ENCODE measurements at places on chromosomes 2 and 18.

DNA sequence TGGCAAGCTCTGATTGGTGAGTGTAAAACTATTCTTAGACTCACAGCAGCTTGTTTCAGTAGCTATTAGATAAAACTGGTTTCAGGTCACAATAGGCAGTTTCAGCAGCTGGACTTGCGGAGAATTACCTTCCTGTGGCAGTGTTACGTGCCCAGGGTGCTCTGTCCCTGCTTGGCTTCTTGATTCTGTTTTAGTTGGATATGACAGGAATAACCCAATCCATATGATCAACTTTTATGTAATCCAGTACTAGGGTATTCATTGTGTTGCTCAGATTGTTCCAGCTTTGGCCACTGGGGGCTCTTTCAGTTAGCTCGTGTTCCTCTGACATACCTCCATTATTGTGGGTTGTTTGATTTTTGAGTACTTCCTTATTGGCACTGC lies 43.1 kb downstream of the INPP4A start:
- DNase-seq, result peak; percentile 63

DNA sequence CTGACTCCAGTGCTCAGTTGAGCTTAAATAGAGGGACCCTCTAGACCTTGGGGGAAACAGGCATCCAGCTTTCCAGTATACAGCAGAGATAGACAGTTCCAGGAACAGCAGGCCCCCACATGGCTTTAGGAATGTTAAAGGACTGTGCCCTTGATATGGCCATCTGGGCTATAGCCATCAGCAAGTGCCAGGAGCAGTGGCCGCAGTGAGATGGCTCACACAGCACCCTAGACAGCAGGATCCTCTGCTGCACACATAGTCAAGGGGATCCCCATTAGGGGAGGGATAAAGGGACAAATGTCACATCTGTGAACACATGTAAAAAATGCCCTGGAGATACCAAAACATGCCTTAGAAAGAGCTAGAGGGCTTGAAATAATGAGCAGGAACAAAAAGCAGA lies 213.4 kb downstream of the PTH2R start:
- no peak for DNase-seq

DNA sequence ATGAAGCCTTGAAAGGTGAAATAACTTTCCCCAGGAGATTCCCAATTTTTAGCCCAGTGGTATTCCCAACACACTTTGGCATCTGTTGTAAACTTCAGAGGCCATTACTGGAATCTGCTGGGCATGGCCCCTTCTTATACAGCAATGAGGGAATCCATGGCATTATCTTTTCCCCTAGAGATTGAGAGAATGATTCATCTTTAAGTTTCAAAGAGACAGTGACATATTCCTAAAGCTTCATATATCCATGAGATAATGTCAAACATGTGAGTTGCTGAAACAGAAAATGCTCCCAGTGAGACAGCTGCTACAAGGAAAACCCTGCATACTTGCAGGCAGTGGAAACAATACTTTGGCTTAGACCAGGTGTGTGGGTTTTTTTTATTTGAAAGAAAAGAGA lies 51.1 kb upstream of the DLX2 start:
- no peak for DNase-seq

DNA sequence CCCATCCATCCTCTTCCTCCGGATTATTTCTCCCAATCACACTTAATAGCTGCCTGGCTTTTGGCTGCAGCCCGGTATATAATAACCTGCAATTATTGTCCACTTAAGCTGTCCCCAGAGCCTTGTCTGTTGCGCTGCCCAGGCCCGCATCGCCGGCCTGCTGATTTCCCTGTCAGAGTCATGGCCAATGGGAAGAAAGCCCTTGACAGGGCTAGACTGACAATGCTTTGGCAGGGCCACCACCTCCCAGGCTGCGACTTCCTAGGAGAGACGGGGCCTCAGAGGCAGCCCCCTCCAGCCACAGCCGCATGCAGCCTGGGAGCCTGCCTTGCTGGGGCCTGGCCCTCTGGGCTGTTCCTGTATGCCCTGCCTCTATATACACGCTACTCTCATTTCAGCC lies 10.0 kb upstream of the CELF4 start:
- no peak for DNase-seq

DNA sequence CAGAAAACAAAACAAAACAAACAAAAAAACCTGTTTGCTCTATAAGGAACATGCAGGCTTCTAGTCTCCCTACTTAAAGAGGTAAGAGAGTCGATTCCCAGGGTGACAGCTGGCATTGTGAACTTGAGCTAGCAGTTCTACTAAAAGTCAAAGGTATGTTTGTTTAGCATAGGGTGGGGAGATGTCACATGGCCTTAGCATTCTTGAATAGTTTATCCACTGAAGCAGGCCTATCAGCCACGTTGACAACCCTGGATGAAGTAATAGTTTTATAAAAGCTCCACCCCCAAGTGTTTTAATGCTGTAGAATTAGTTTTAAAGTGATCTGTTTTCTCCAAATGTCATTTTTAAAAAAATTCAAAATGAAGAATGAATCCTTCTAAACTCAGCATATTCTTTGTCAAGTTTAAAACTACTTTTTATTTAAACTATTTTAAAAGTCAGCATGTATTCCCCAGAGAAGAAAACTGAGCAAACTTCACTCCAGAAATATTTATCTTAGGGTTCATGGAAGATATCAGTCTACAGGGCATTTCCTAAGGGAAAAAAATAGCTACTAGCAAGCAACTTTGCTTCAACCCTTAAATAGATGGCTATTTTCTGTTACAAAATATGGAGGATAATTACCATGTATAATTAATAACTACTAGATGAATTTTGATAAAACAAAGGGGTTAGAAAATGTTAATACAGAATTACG lies 1.7 kb downstream of the MYOM1 start:
- DNase-seq, result no peak

DNA sequence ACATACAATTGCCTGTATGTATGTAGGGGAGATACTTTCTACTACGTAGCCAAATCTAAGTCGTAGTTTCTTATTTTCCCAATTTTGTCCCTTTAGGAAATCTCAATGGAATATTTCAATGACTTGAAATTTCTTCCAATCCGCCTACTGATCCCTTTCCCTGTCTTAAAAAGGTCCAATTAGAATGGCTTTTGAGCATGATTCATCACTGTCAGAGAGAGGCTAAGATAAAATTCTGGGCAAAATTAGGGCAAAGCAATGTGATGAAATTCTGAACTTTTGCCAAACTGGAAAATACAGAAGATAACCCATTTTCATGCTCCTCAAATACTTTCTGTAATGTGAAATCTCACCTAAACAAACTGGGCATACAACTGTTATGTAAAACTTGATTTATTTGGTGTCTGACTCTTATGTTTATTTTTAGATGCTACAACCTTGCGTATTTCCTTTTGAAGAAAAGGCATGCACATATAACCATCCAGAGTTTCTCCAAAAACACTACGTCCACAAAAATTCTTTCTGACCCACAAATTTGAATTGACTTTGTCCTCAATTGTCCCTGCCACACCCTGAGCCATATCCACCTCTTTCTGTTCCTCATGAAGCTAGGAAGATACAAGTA lies 147.1 kb downstream of the IKZF2 start:
- DNase-seq, result no peak

DNA sequence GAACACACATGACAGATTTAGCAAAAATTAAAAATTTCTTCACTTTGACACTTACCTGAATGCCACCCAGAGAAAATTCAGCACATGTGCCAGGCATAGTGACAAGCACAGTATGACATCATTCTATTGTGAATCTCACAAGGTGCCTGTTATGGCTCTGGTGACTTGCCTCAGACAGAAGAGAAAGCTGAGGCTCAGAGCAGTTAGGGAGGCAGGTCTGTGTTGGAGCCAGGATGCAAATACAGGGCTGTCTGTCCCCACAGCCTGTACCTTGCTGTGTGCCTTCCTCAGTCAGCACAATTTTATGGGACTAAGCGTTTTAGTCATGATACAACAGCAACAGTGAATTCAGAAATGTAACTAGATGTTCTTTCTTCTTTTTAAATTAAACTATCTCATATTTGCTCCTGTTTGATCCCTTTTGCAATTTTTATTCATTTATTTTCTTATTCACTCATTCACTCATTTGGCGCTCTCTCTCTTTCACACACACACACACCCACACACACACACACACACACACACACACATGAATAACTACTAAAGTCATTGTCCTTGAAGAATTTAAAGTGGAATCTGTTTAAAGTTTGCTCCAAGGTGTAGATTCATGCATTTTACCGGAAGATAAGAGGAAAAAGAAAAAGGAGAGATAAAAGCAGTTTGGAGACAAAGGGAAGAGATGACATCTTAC lies 37.9 kb upstream of the CTAGE1 start:
- DNase-seq, result no peak

DNA sequence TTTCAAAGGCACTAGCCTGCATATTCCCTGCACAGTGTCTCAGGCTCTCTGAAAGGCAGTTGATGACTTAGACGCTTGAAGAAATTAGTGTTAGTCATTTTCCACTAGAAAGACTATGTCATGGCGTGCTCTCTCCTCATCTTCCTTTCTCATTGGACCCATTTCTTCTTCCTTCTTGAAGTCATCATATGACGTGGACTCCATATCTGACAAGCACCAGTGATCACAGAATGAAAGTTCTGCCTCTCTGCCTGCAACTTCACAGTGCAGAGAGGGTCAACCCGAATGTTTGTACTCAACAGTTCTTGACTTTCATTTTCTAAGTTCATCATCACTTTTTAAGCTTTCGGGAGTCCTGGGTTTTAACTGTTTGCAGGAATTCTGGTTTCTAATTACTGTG lies 63.7 kb upstream of the CYRIA start:
- DNase-seq, result peak; percentile 18

Measured in inflammatory macrophage treated with lipopolysaccharide for 4 hours (primary cell).